Frontal cortex (tissue), 4 donors: ENCODE measurements at places on chromosomes 7 and 10. TPM values are rescaled to one million over a fixed set of nuclear protein-coding genes. Genes with fewer than 3 reads are reported as not detected.

DNA sequence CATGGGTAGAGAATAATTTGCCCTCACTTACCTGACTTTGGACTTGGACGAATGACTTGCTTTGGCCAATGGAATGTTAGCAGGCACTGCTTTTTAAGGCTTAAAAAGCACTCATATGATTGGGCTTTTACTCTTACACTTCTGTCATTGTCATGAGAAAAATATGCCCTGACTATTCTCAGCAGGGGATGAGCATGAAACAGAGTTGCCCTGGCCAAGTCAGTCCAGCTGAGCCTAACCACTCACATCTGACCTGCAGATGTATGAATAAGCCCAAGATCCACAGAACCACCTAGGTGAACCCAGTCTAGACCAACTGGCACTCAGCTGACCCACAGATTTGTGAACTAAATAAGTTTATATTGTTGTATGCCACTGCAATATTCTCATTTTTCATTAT lies 573.5 kb downstream of the TNS3 start:
- DNase-seq, result no peak

The NPY4R gene
- total RNA-seq, result not detected

The RPS24 gene
- 2,828 TPM for total RNA-seq

The FKBP6 gene
- not detected for total RNA-seq

The SPAG6 gene
- total RNA-seq, result 0.41 TPM

DNA sequence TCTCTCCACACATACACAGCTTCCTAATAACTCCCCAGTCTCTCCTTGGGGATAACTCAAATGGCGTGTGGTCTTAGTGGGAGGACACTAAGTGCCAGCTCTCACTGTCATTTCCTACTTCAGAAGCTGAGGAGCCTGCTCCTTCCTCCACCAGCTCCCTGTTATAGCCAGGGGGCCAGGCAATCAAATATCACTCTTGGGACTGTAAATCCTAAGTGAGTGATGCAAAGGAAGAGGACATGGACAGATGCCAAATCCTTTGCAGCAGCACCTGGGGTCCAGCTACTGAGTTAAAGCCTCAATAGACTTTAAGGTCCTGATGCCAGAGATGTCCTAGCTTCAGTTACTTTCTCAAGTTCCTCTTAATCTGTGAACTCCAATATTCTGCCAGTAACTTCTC lies 34.1 kb downstream of the SEM1 start:
- no peak for DNase-seq

The PSD gene
- total RNA-seq, result 98.2 TPM

The ELMO1 gene
- 68.1 TPM for total RNA-seq

DNA sequence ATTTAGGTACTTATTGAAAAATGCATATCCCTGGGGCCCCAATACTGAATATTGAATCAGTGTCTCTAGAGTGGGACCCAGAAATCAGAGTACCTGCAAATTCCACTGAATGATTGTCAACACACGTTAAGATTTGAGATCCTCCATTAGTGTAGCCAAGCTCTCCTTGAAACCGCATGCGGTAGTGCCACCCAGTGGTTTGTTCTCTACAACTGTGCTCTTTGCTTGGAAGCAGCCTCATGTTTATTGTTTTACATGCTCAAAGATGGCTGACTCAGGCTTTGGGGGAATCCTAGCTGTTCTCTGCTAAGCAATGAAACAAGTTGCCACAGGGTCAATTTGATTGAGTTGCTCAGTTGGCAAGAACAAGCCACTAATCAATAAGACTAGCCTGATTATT lies 340.2 kb upstream of the CELF2 start:
- no peak for DNase-seq

DNA sequence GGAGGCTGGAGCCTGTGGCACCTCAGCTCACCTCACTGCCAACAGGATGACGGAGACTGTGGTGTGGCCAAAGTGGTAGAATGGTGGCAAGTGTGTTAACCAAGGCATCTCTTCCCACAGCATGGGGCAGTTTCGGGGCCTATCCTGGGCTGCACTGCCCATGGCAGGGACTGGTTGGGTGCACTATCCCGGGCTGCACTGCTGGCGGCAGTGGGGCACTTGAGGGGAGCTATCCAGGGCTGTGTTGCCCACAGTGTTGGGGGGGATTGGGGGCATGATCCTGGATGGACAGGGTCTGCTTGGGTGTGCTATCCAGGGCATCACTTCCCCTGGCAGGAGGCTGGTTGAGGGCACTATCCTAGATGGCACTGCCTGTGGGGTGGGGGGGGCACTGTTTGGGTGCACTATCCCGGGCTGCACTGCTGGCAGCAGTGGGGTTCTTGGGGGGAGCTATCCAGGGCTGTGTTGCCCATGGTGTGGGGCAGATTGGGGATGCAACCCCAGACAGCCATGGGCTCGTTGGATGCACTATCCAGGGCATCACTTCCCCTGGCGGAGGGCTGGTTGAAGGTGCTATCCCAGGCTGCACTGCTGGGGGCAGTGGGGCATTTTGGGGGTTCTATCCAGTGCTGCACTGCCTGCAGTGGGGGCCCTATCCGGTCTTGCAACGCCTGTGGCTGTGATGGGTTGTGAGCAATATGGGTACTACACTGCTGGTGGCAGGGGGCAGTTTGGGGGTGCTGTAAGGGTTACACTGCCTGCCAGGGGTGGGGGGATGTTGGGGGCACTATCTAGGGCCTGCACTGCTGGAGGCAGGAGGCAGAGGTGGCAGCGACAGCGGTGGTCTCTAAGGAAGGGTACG lies 129.7 kb downstream of the ZNF248 start:
- DNase-seq, result no peak

GRCh38 chr7:84047085-84047484 lies 147.5 kb downstream of the SEMA3A start:
- no peak for DNase-seq

DNA sequence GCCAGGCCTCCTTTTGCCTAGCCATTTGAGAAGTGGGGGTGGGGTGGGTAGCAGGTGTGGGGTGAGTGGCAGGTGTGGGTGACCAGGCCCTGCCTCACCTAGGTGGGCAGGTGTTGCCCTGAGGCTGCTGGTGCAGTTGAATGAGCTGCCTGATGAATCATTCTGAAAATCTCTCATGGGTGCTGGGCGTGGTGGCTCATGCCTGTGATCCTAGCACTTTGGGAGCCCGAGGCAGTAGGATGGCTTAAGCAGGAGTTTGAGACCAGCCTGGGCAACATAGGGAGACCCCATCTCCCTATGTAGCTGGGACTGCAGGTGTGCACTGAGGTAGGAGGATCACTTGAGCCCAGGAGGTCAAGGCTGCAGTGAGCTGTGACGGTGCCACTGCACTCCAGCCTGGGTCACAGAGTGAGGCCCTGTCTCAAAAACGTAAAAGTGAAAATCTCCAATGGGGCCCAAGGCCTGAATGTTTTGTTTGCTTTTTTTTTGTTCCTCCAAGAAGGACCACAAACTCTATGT lies 17.7 kb downstream of the TSPAN14 start:
- DNase-seq, result no peak

The GFRA1 gene
- 8.2 TPM for total RNA-seq

- DNase-seq, result no peak
Observed at GRCh38 chr10:98074315-98074911, 44.0 kb upstream of the CRTAC1 start.

GRCh38 chr10:114613237-114613979 lies 44.7 kb downstream of the ABLIM1 start:
- no peak for DNase-seq

- no peak for DNase-seq
Observed at GRCh38 chr10:130804281-130804680, 507.2 kb downstream of the TCERG1L start.

The HOXA9 gene
- total RNA-seq, result not detected

The CUZD1 gene
- total RNA-seq, result 0.41 TPM

- no peak for DNase-seq
Observed at GRCh38 chr7:10803720-10804119, 170.0 kb upstream of the PHF14 start.

DNA sequence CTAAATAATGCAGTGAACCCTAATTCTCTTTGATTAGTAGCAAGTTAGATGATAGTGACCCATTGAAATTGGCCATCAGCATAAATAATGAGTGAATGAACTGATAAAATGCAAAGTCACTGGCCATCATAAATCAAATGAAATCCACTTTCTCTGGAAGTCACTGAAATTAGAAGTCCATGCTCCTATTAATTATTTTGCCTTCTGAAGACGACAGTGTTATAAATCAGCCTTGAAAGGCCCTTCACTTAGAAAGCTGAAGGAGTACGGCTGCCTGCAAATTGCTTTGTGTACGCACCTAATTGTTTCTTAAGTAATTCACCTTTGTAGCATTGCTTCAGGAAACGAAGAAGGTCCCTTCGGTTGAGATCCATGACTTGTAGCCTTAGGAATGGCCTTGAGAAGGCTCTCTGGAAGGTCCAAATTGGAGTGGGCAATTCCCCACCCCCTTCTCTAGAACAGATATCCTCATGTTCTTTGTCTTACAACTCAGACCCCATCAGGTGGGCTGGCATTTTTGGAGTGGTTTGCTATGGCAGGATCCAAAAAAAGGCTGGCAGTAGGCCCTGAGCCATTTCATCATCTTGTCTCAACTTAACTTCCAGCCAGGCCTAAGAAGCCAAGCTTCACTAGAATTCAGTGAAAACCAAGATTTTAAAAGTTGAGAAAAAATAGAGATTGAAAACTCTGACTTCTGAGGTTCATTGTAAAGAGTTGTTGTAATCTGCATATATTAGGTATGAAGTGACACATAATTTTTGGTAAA lies 420.3 kb downstream of the LRMDA start:
- DNase-seq, result no peak

The MACROH2A2 gene
- 48.9 TPM for total RNA-seq

DNA sequence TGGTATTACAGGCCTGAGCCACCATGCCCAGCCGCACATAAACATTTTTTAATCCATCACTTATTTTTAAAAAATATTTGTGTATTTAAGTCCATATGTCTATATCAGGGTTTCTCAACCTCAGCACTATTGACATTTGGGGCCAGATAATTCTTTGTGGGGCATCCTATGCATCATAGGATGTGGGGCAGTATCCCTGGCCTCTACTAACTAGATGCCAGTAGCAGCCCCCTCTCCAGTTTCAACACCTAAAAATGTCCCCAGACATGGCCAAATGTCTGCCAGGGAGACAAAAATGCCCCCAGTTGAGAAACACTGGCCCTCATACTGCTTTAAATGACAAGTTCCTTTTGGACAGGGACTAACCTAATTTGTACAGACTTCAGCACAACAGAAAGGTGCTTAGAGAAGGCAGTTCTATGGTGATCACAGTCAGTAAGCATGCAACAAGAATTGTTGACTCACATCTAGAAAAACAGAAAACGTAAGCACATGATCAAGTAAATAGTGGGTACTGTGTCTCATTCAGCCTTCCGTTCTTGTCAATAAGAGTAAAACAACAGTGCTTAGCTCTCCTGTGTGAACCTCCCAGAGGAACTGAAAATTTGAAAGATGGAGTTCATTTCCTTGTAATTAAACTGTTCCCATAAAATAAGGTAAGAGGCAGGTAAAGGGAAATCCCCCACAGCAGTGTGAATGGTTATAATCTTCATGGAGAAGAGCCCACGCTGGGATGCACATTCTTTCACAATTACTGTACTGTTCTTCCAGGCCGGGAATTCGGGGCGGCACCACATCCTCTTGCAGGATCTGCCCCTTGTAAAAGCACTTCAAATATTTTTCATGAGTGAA lies 17.3 kb upstream of the ADRB1 start:
- no peak for DNase-seq

DNA sequence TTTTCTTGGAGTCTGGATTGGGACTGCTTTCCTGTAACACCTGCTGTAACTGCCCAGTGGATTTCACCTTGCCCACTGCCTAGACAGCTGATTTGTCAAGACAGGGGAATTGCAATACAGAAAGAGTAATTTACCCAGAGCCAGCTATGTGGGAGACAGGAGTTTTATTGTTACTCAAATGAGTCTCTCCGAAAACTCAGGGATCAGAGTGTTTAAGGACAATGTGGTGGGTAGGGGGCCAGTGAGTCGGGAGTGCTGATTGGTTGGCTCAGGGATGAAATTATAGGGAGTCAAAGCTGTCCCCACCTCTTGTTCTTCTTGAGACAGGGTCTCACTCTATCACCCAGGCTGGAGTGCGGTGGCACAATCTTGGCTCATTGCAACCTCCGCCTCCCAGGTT lies 25.2 kb upstream of the BNIP3 start:
- DNase-seq, result no peak

GRCh38 chr10:126609566-126609965 lies 60.9 kb downstream of the C10orf90 start:
- no peak for DNase-seq

GRCh38 chr7:75010036-75010435 lies 45.5 kb downstream of the CASTOR2 start:
- no peak for DNase-seq

- DNase-seq, result no peak
Observed at GRCh38 chr7:47901542-47901941, 46.7 kb downstream of the PKD1L1 start.

DNA sequence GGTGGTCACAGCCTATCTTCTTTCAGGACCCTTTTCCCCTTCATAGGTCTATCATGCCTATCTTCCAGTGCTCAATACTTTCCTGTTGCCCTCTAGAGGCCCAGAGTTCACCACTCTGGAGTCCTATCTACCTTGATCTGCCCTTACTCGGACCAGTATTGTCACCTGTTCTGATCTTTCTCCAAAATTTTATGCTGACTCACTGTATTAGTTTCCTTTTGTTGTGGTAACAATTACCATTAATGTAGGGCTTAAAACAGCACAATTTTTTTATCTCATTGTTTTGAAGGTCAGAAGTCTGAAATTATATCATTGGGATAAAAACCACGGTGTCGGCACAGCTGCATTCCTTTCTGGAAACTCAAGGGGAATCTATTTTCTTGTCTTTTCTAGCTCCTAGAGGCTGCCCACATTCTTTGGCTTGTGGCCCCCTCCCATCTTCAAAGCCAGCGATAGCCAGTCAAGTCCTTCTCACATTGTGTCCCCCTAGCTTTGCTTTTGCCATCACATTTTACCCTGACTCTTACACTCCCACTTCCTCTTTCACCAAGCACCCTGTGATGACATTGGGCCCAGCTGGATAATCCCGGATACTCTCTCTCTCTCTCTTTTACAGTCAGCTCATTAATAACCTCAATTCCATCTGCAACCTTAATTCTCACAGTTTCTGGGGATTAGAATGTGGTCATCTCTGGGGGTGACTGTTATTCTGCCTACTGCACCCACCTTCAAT lies 54.6 kb downstream of the TFAM start:
- no peak for DNase-seq

- no peak for DNase-seq
Observed at GRCh38 chr7:139659922-139660316, 117.9 kb downstream of the HIPK2 start.

DNA sequence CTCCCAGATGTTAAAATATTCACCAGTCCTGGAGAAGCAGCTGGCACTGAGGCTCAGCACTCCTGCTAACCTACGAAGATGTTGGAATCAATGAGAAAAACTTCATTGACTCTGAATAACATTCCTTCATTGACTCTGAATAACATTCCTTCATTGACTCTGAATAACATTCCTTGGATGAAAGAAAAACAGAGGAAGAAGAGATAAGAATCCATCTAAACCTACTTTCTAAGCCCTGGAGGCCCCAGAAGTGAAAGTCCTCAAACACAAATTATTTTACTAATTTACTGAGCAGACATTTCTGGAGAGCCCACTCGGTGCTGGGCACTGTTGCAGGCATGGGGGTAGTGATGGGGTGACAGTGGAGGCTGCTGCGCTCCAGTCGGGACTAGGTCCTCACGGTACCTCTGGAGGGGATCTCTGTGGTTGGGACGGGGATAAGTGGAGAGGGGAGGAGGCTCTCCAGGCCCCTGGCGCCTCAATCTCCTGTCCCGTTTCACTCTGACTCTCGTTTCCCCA lies 254.1 kb downstream of the WDR37 start:
- no peak for DNase-seq
